Activated CD8-positive, alpha-beta memory T cell treated with anti-CD3 and anti-CD28 coated beads for 24 hours (primary cell): ENCODE measurements at places on chromosomes 6 and 20.

DNA sequence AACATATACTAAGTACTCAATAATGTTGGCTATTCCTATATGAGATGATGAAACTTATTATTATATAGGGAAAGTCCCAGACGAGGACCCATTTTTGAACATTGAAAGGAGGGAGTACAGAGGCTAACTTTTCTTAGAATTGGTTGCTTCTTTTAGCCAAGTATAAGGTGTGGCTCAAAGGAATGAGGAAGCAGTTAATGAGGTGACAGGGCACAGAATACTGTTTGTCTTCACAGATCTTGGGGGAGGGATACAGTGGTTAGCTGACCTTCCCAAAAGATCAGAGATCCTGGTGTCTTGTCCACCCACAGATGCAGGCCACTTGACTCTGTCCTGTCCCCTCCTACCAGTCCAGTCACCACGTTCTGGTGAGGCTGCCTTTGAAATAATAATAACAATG, 67.8 kb upstream of the EPB41L1 start:
- DNase-seq = no peak

DNA sequence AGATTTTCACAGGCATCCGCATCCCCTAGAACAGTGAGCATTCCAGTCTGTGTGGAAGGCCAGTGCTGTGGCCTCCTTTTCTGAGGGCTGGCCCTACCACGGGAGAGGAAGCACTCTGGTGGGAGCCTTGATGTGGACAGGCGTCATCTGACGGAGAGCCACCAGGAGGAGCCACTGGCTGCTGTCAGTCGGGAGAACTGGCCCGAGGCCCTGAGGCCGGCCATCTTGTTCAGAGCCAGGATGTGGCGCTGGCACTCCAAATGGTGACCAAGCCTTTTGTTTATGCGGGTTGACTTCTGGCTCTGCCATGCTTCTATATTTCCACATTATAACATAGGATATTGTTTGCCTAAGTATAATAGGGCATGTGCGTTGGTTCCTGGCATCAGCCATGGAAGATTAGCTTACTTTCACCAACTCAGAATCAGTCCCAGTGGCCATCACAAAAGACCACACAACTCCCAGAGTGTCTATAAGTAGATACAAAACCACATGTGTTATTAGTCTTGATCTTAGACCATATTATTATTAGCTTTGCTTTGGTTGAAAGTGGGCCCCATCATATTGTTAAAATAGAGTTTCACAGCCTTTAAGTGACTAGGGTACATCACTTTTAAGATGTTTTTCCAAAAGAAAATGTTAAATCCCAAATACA, 273.9 kb upstream of the TAB2 start:
- no peak for DNase-seq

DNA sequence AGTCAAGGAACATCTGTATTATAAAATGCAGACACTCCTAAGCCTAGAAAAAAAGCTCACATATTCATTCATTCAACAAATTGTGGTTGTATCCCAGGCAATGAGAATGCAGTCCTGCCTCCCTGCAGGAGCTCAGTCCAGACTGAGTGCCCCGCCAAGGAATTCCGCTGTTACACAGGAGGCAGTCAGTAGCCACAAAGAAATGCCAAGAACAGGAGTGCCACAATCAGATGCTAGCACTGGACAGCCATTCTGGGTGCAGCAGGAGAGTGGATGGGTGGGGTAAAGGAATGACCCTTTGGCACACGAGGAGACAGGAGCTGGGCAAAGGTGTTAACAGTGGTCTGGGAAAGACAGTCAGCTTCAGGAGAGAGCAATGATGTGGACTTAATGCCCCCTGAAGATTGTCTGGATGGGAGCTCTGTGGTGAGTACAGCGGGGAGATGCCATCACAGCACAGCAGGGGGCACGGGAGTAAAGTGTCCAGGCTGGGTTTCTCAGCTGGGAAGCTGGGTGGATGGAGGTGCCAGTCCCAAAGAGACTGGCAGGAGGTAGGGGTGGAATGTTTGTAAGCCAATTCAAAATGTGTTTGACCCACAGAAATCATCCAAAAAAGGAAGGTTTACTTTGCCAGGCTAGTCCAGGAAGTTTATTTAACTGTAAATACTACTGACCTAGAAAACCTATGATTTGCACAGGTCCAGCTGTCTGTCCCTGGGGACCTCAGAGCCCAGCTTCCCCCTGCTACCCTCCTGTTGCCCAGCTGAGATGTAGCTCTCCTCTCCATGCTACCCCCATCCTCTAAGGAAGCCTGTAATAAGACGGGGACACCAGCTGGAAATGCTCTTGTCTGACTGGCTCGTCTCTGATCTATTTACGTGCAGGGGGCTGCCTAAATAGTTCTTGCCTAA, 84.1 kb downstream of the SLC23A2 start:
- DNase-seq = no peak

- no peak for DNase-seq
Measured at GRCh38 chr6:150932996-150933395, 67.5 kb downstream of the MTHFD1L start.
